ENCODE measurements at places on chromosomes 4 and X.

GRCh38 chrX:10524578-10524977 lies 95.8 kb downstream of the MID1 start:
- no peak for DNase-seq

- DNase-seq: no peak
These were observed 134.7 kb downstream of the PALLD start for GRCh38 chr4:168631241-168632162.

DNA sequence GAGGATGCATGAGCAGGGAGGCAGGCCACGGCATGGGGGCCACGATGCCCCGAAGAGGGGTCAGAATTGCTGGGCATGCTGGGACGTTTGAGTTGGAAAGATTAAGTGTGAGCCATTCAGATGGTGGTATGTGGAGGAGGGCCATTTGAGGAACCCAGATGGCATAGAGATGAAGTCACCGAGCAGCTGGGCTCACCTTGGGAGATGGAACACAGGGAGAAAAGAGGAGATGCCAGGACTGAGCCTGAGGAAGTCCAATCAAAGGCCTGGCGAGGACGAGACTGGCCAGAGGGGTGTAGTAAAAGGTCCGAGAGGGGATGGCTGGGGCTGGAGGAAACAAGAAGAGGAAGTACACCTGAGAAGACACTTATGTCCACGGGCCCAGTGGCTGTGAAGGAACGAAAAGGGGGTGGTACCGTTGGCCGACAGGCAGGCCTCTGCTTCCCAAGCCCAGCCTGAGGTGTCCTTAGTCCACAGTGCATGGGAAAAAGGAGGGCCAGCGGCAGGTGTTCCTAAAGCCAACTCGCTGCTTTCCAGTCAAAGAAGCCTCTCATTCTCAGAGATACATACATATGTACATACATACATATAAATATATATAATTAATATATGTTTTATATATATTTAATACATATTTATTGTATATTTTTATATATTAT lies 54.6 kb upstream of the CLCN4 start:
- DNase-seq: no peak

GRCh38 chrX:72313707-72314641 lies 8.3 kb upstream of the CITED1 start:
- DNase-seq: no peak

DNA sequence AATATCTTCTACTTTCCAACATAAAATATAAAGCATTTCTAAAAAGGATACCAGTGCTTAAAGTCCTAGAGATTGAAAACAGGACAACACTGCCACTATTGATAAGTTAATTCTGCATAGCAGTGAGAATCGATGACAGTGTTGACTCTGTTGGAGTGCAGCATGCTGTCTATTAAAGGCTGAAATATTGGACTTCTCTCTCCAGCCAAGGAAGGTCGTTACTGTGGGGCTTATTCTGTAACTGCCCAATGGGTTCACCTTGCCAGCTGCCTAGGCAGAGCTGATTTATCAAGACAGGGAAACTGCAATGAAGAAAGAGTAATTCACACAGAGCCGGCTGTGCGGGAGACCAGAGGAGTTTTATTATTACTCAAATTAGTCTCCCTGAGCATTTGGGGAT lies 37.7 kb upstream of the PGM2 start:
- DNase-seq: no peak

- DNase-seq: no peak
These were observed 3.5 kb upstream of the TAB3 start for GRCh38 chrX:30892591-30892990.

DNA sequence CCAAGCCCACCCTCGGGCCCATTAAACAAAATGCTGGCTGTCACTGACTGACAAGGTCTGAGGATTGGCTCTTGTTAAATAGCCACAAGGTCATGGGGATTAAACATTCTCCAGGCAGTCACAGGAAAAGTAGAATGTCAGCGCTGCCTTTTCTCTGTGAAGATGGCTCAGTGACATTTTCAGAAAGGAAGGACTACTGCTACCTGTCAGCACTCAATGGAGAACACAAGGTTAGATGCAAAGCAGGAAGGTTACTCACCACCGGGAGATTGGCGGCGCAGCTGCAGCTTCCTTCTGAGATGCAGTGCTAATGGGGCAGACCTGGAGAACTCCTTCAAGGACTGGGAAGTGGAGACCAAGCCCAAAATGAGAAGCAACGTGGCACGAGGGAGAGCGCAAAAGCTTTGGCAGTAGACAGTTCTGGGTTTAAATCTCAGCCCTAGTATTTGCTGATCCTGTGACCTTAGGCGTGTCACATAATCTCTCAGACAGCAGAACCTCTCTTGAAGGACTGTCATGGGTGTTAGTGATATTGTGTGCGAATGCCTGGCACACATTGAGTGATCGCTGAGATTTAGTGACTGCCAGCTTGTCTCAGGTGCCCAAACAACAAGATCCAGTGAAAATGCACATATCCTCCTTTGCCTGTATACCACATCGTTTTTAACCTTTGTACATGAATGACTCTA lies 213.1 kb upstream of the BOD1L1 start:
- DNase-seq: no peak

DNA sequence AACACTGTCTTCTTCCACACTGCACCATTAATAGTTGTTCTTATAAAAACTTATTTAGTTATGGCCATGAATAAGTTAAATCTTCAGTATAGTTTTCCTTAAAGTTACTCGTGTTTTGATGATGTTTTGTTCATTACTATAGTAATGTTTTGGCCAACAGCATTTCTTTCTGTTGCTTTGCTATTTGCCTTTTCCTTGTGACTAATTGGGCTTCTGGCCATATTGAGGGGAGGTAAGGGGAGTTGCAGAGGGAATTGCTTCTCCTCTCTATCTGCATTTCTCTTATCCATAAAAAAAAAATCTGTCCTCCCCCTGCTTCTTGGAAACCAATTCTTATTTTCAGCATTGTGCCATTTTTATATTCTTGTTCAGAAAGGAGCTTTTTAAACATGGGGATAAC lies 42.7 kb upstream of the ZCCHC12 start:
- DNase-seq: no peak

GRCh38 chr4:158346576-158346975 lies 136.3 kb downstream of the TMEM144 start:
- no peak for DNase-seq

DNA sequence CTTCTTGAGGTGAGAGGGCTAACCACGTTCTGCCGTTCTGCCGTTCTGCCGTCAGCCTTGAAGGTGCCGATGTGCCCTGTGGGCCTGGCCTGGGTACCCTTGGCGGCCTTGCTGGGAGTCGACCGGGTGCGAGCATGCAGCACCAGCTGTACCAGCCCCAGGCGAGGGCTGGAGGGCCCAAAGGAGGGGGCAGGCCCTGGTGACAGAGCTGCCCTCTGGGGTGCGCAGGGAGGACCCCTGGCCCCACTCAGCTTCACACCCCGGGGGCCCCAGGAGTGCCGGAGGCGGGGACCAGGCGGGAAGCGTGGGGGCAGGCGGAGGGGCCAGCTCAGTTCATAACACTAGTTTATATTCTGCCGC lies 22.1 kb downstream of the UVSSA start:
- no peak for DNase-seq

Measured in epithelial cell of prostate (primary cell).